ENCODE measurements at places on chromosomes 7 and 10. TPM values are rescaled to one million over a fixed set of nuclear protein-coding genes. Genes with fewer than 3 reads are reported as not detected.
A peak's percentile ranks its signal among the peaks of the same experiment; 100 is the strongest.

DNA sequence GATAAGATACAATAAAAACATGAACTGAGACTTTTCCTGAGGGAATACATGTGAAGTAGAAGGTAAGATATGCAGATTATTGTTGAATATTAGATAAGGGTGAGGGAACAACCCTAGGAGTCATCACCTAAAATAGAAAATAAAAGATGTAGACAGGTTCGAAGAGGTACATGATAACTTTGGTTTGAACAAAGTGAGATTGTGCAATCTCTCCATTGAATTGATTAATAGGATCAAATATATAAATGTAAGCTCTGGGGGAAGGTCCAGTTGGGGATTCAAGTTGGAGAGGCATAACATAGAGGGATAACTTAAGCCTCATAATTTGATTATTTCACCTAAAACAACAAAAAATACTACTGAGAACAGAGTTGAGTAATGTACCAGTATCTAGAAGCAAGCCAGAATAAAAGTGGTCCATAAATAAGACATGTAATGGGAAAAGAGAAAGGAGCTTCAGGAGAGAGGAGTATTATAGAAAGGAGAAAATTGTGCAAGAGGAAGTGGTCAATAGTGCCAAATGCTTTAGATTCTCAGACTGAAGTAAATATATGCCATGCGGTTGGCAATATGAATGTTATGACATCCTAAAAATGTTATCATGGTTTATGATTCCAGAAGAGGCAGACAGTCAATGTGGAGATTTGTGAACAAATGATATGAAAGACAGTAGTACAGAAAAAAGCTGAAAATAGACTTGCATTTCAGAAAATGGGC lies 282.3 kb upstream of the CHRM2 start:
- no peaks in the 10 kb centered on the region for H3K27me3 ChIP-seq
- no peak for DNase-seq
- H3K36me3 ChIP-seq = no peaks in the 10 kb centered on the region
- no peaks in the 10 kb centered on the region for H3K4me1 ChIP-seq
- H3K4me3 ChIP-seq = no peak overlapping the region

DNA sequence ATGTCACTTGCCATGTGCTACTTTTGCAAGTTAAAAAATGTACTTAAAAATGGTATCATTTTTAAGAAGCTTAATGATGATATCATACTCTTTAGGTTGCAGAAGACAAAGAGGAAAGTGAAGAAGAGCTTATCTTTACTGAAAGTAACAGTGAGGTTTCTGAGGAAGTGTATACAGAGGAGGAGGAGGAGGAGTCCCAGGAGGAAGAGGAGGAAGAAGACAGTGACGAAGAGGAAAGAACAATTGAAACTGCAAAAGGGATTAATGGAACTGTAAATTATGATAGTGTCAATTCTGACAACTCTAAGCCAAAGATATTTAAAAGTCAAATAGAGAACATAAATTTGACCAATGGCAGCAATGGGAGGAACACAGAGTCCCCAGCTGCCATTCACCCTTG lies 6.1 kb downstream of the LMOD2 start:
- H3K27me3 ChIP-seq = peaks cover 4% of the 10 kb centered on the region
- H3K27ac ChIP-seq = no peak overlapping the region
- no peaks in the 10 kb centered on the region for H3K36me3 ChIP-seq
- H3K4me1 ChIP-seq = no peaks in the 10 kb centered on the region
- H3K4me3 ChIP-seq = no peak overlapping the region

DNA sequence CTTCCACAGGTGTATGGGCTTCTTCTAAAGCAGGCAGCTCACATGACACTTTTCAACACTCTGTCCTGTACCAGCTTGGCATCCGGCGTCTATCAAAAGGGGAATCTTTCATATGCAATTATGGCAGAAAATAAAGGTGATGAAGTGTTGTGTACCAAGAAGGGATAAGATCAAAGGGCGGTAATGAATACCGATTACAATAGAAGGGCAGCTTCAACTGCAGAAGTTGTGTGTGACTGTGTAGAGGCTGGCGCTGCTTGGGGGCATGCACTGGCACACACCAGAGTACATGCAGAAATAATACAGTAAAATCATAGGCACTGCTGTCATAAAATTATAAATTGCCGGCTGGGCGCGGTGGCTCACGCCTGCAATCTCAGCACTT lies 744.7 kb downstream of the LRMDA start:
- H3K36me3 ChIP-seq = no peaks in the 10 kb centered on the region
- H3K27me3 ChIP-seq = peaks cover 8% of the 10 kb centered on the region
- no peaks in the 10 kb centered on the region for H3K4me1 ChIP-seq
- no peak overlapping the region for H3K4me3 ChIP-seq
- H3K27ac ChIP-seq = no peak overlapping the region
- no peak for DNase-seq

DNA sequence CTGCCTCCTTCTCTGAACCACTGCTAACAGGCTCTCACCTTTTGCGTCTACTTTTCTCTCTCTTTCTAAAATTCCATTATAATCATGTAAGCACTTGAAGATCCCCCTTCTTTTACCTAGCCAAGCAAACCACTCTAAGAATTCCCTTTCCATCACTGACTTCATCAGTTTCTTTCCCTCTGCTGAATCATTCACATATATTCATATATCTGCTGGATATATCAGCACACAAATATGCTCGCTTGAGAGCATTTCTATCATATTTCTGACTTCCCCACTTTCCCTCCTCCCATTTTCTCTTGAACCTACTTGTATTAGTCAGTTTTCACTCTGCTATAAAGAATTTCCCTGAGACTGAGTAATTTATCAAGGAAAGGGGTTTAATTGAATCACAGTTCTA lies 84.2 kb upstream of the LRRN3 start:
- no peak overlapping the region for H3K4me3 ChIP-seq
- H3K36me3 ChIP-seq = no peaks in the 10 kb centered on the region
- H3K27me3 ChIP-seq = no peaks in the 10 kb centered on the region
- DNase-seq = peak; percentile 77
- peaks cover 1% of the 10 kb centered on the region for H3K4me1 ChIP-seq

The GLI3 gene
- total RNA-seq = 1.7 TPM

- H3K27ac ChIP-seq = no peak overlapping the region
- no peaks in the 10 kb centered on the region for H3K36me3 ChIP-seq
- no peak for DNase-seq
Observed at GRCh38 chr7:39417642-39418041, 148.6 kb upstream of the YAE1 start.

The SLF2 gene
- total RNA-seq = 21.7 TPM

DNA sequence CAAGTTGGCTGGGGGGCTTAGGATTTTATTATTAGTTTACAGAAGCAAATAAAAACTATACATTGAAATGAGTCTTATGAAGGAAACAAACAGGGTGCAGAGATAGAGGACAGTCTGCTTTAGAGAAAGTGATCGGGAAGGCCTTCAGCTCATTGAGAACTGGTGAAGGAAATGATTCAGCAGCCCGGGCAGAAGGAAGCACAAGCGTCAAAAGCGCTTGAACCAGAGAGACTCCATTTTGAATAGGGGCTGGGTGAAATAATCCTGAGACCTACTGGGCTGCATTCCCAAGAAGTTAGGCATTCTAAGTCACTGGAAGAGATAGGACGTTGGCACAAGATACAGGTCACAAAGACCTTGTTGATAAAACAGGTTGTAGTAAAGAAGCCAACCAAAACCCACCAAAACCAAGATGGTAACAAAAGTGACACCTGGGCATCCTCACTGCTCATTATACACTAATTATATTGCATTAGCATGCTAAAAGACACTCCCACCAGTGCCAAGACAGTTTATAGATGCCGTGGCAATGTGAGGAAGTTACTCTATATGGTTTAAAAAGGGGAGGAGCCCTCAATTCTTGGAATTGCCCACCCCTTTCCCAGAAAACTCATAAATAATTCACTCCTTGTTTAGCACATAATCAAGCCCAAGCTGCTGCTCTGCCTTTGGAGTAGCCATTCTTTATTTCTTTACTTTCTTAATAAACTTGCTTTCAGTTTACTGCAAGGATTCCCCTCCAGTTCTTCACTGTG lies 83.1 kb upstream of the MPP7 start:
- no peak overlapping the region for H3K27ac ChIP-seq
- H3K4me3 ChIP-seq = no peak overlapping the region
- peaks cover 23% of the 10 kb centered on the region for H3K27me3 ChIP-seq

The UCMA gene
- total RNA-seq = not detected
